ENCODE measurements at places on chromosomes 12 and 14.
A peak's percentile ranks its signal among the peaks of the same experiment; 100 is the strongest.

- DNase-seq = peak; percentile 37
These were observed 13.2 kb downstream of the PLBD1 start for GRCh38 chr12:14554281-14555007.

GRCh38 chr14:41668356-41668755 is 61.7 kb downstream of the LRFN5 start:
- no peak for DNase-seq

- peak; percentile 20 for DNase-seq
These were observed 7.7 kb downstream of the DAZAP2 start for GRCh38 chr12:51246254-51246853.

DNA sequence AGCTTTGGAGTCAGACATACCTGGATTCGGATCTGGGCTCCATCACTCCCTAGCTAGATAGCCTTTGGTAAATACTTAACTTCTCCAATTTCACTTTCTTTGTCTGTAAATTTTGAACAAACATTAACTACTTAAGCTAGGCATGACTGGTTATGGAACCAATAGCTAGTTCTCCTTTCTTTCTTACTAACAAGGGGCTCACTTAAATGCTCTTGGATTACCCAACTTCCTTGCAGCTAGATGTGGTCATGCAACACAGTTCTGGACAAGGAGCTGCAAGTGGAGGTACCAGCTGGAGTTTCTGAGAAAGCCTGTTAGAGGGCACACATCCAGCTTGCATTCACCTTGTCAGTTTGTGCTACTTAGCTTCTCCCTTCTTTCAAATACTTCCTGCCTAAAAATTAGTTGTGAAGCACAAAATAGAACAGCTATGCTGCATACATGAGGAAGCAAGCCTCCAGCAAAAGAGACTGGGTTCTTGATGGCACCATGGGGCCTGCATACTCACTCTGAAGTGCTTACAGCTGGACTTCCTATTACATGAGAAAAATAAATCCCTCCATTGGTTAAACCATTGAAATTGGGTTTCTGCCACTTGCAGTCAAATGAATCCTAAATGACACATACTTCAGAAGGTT is 210.1 kb upstream of the EEA1 start:
- DNase-seq = no peak

Data from bone marrow (tissue), 2 donors.